ENCODE measurements at places on chromosomes 4 and X.
A peak's percentile ranks its signal among the peaks of the same experiment; 100 is the strongest.

DNA sequence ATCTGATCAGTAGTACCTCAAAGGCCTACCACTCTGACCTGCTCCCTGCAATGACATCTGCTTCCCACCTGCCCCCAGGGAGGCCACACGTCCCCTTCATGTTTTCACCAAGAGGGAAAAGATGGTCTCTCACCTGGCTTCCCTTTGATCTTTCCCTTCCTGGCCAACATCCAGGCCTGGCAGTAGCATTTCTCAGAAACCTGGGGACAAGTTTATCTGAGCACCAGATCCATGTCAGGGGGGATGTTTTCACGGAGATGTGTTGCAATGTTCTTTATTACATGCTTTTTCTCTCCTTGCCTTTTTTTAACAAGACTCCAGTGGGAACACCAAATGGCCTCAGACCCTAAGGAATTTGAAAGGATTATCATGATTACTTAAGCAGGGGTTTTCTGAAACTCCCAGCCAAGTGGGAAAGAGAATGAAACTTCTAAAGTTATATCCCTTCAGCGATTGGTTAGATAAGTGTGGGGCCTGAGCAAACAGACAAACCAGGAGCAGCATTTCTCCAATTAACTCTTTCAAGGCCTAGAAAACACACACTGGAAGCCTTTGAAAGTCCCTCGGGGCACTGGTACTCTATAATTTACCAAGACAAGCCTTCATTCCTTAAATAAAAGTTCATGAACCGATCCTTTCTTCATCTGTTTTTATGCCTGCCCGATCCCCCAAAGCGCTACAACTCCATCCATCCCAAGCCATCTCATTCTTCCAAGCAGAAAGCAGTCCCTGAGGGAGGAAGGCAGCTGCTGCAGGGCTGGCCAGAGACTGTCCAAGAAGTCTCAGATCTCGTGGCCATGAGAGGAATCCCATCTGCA is 94.1 kb downstream of the BCOR start:
- no peak for DNase-seq

GRCh38 chrX:47662144-47662657 is 3.2 kb upstream of the UXT start:
- no peak for DNase-seq

DNA sequence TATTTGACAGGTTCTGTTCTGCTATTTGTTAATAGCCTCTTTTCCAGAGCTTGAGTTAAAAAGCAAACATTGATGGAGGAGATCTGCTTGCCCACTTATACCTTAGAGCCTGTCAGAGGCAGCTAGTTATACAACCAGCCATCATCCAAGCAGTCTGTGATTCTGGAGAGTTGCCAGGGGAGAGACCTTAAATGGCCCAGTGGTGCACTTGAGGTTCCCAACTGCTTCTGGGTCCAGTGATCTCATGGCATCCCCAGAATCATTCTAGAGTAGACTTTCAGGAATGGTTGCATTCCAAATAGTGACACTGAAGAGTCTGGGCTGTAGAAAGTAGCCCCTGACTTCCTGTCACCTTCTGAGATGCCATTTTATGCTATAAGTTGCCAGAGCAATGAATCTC is 160.7 kb downstream of the FHIP1A start:
- DNase-seq, result peak; percentile 58

- DNase-seq, result no peak
Measured at GRCh38 chr4:124279741-124280140, 432.8 kb downstream of the ANKRD50 start.

DNA sequence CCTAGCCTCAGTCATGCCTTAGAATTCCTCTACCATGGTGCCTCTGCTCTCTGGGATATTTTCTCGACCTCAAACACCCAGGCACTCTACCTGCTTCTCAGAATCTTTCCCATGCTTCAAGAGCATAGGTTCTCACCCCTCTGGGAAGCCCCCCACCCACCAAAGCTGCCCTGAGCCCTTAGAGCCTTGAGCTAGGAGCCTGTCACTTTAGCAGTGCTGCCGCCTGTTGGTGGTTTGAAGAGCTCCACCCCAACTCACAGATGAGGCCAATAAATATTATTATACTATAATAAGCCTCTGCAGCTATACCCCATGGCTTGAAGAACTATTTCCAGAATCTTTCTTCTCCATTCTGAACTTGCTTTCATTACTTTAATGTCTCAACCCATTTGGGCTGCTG is 109.7 kb downstream of the RTL5 start:
- DNase-seq, result no peak
